H9 (cell line): ENCODE measurements at places on chromosomes 7 and 10. TPM values are rescaled to one million over a fixed set of nuclear protein-coding genes. Genes with fewer than 3 reads are reported as not detected.

GRCh38 chr7:96699219-96699871 lies 10.3 kb downstream of the SEM1 start:
- no peak for DNase-seq

DNA sequence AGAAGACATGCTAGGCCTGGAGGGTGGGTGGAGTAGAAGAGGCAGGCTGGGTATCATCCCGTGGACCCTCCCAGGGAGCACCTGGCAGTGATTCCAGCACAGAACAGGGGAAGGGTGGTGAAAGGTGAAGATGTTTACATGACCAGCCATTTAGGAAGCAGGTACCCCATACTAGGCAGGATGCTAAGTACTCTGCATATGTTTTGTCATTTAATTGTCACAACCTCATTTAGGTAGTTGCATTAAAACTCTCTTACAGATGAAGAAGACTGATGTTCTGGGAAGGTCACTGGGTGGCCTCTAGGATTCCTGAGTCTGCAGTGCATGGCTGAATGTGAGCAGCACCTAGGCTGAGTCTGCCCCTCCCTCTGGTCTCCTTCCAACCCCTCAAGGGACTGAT lies 15.2 kb downstream of the ITPRIP start:
- DNase-seq = peak; percentile 30

DNA sequence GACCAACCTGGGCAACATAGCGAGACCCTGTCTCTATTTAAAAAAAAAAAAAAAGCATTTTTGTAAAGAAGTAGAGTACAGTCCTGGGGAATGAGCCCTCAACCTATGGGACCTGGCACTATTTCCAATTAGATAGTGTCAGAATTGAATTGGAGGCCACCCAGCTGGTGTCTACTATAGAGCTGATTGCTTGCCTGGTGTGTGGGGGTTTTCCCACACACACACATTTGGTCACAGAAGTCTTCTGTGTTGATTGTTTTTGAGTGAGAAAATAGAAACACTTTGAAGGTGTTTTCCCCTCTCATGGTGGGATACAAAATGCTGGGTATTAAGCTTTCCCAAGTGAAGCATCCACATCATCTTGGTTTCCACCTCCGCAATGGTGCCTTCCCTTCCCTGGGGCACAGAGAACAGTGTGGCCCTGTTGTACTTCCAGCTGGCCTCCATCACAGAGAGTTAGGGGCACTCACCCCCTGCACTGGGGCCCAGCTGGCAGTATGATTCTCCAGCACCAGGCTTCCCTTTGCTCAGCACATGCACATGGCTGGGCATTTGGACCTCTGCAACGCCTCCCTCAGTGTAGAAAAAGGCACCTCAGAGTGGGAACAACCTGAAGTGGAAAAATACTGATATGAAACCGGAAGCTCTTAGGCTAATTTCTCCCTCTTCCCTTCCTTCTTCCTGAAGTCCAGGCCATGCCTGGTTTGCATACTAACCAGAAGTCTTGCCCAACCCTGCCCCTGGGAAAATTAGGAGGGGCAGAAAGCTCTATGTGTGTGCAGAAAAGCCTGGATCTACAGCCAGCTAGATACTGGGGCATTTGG lies 10.7 kb upstream of the NFKB2 start:
- DNase-seq = no peak

The TEX47 gene
- not detected in 2 replicates for total RNA-seq
